ENCODE measurements at places on chromosomes 1 and 21.

- DNase-seq = no peak
Measured at GRCh38 chr1:245039196-245039595, 115.6 kb upstream of the KIF26B start.

DNA sequence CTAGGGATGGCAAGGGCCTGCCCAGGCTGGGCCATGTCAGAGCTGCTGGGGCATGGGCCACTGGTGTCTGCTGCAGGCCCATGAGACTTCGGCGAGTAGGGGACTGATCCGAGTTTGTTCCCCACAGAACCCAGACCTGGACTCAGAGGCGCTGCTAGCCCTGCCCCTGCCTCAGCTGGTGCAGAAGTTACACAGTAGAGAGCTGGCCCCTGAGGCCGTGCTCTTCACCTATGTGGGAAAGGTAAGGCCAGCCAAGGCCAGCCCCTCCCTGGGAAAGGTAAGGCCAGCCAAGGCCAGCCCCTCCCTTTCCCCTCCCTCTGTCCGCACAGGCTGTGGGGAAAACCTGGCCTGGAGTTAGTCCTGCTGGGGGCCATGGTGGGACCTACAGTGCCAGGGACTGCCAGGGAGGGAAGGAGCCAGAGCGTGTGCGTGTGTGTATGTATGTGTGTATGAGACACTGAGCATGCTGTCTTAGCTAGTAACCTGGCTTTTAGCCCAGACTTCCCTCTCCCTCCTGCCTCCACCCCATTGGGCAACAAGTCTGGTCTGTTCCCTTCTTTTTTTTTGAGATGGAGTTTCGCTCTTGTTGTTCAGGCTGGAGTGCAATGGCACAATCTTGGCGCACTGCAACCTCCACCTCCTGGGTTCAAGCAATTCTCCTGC, 8.0 kb downstream of the FAAH start:
- DNase-seq = no peak

DNA sequence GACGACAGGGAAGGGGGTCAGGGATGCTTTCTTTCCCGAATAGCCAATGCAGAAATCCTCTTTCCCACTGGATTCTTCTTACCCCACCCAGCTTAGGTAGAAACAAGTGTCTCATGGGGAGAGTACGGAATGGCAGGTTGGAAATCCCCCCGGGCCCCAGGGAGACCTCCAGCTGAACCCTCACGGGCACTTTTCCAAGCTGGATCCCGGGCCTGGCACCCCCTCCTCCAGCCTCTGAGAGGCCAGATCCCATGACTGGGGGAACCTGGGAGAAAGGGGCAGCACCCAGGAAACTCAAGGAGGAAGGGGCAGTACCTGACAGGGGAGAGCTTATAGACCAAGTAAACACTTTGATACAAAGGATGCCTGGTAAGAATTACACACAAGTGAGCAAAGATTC, 1.3 kb downstream of the PKP1 start:
- DNase-seq = no peak

GRCh38 chr1:247112479-247112781, 8.3 kb upstream of the ZNF669 start:
- DNase-seq = no peak

DNA sequence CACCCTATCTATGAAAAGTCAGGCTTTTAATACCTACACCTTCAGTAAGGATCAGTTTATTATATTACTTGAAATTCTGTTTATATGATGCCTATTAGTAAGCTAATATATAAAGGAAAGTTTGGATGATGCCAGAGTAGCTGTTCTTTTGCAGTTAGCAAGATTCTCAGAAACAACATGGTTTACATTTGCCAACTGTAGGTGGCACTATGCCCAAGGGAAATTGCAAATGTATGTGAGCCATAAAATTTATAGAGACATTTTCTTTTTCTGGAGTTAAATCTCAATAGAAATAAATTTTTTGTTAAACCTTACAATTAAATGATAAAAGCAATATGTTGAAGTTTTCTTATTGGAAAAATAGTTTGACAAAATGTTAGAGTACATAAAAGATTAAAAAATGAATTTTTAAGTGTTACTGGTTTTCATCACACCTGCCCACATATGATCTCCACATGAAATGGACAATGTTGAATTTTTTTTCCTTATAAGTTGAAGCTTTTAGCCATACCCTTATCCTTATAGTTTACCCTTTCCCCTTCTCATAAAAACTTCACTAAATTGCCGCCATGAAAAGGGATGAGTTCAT, 32.1 kb upstream of the EPHX4 start:
- peak; percentile 39 for DNase-seq

GRCh38 chr1:97082160-97082848, 360.7 kb downstream of the PTBP2 start:
- no peak for DNase-seq
